CD4-positive, alpha-beta T cell treated with Interleukin-12 subunit alpha and Interleukin-12 subunit beta, for 1 hour (primary cell): ENCODE measurements at places on chromosomes 7 and 10.

GRCh38 chr10:32153931-32154330 is 97.7 kb upstream of the KIF5B start:
- DNase-seq = no peak

DNA sequence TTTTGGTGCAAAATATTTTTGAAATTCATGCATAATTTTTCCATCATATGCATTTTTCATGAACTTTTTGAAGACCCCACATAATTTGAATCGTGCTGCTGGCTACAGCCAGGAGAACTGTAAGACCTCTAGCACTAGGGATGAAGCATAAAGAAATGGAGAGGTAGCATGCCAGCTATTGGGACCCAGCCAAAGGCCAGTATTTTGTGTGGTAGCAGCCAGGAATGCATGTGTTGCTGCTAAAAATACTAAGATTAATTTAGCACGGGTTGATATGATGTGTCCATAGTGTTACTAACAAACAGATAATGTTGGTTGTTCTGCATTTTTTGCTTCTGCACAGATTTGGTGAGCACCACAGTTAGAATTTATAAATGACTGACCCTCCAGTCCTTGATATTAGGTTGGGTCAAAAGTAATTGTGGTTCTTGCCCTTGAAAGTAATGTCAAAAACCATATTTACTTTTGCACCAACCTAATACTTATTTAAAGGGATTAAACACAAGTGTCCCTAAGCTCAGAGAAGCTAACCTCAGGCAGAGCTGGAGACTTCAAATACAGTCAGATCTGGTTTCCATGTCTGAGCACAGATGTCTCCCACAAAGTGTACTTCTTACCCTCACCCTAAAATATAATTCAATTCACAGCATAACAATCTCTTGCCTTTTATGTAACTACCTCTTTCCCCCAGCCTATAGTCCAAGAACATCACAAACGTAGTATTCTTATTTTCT is 54.1 kb upstream of the NPSR1 start:
- DNase-seq = no peak

DNA sequence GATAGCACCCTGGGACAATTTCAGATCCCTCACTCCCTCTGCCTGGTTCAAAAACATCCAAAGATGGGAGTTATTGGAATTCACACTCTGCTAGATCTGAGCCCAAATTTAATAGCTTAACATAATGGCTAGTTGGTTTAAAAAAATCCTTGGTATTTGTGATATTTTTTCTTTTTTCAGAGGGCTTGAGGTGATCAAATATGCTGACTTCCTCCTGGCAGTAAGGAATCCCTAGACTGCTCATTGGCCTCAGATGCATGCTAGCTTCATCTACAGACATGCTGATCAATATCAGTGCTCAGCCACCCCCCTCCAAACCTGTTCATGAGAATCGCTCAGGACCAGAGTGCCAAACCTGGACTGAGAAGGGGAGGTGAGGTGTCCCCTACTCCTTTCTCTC is 74.7 kb upstream of the PLPP4 start:
- DNase-seq = no peak

DNA sequence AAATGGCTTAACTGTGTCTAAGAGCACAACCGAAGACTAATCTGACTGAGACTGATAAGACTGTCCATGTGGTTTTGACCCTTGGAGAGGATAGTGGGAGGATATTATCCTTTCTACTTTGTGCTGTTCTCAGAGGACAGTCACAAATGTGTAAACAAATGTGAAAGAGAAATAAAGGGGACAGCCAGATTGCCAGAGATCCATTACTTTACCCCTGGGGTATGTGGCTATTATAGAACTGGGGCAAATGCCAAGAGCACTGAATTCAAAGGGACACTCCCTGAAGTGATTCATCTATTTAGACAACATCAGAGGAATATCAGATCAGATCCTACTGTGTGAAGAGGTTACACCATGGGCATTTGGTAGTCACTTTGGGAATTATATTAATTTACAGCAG is 154.7 kb downstream of the RNLS start:
- no peak for DNase-seq

DNA sequence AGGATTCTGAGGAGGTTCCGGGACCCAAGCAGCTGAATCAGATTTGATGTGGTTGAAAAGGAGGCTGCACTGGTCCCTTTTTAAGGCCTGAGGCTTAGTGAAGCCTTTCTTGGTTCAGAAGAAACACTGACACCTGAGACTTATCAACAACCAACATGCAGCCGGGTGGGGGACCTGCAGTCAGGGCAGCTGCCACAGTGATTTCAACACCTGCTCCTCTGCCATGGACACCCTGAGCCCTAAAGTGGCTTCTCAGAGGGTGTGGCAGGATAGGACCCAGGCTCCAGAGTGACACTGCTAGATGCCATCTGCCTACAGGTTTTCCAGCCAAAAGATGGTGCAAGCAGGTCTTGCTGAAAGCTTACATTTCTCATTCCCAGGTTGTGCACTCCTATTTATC is 99.3 kb downstream of the COL13A1 start:
- no peak for DNase-seq

- no peak for DNase-seq
These were observed 461.9 kb upstream of the KLF6 start for GRCh38 chr10:4246881-4247358.

- no peak for DNase-seq
These were observed 3.5 kb upstream of the DAGLB start for GRCh38 chr7:6451224-6451705.

DNA sequence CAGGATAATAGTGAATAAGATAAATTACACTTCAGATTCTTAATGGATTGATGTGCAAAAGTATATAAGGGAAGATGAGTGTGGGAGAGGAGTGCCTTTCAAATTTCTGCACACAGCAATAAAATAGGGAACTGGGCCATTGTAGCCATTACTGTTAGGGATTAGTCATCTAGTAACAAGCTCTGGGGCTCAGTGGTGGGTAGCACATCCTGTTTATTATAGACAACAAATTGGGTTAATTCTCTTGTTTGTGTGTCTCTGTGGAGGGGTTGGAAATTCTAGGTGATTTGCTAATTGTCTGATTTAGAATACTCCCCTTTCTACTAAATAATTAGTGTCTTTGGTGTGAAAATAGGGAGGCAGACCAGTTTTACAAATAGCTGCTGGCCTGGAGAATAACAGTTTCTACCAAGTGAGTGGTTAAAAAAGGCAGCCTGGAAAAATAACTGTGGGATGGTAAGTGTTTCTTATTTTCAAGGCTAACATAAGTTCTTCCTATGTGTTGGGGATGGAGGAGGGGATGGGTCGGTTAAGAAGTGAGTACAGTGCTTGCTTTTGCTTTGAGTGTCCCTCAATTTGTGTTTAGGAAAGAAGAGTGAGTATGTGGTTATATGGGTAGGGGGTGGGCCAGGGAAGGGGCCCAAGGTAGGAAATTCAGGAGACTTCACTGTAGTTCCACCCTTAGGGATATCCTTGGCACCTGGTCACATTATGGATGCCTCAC is 43.3 kb upstream of the TMEM248 start:
- DNase-seq = no peak

DNA sequence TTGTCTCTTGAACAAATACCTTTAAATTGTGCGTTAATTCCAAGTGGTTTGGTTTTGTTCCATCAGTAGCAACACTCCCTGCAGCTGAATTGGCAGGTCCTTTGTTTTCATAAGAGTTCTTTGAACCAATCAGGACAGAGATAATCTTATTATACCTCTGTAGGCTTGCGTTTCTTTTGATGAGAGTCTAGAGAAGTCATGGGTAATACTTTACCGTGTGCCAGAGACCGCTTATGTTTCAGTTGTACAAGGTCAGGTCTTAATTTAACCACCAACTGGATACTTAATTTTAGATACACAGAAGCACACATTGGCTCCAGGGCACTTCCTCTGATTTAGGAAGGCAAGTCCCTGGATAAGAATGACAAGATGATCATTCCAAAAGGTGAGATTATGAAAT is at the start of gene ASB15:
ASB15 (plus strand) TSS at position 292 of the 400 bp plus-strand sequence. CDS start 12,682 bp downstream, outside the sequence.
- DNase-seq = no peak

DNA sequence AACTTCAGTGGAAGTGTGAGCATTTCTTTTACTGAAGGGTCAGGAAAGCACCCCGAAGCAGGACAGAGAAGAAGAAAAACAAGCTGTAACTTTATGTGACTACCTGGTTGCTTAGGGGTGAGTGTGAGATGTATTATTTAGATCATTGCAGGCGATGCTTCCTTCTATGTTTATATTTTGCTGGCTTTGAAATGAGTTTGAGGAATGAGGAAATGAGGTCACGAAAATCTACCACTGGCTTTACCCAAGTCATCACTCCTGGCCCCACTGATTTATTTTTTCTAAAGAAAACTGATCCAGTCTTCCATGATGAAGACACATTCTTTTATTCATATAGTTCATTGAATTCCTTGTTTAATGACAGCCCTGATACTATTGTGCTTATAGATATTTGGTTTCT is 716.6 kb upstream of the FZD8 start:
- no peak for DNase-seq

DNA sequence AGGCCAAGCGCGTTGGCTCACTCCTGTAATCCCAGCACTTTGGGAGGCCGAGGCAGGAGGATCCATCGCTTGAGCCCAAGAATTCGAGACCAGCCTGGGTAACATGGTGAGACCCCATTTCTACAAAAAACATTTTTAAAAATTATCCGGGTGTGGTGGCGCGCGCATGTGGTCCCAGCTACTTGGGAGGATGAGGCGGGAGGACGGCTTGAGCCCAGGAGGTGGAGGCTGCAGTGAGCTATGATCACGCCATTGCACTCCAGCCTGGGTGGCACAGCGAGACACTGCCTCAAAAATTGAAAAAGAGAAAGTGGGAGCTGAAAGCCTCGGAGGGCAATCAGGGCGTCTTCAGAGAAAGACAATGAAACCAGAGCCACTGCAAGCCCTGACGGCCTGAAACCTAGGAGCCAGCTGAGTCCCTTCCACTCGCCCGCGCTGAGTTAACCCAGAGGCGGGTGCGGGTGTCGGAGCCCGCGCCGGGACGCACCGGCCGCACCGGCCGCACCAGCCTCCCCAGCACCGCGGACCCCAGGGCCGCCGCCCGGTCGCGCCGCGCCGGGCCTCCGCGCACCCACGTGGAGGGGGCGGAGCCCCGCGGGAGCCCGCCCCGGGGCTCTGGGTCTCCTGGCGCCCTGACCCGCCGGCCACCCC is 22.4 kb downstream of the ZFAND2A start:
- DNase-seq = peak; percentile 20

- DNase-seq = no peak
These were observed 44.2 kb upstream of the PTER start for GRCh38 chr10:16392531-16393069.

- DNase-seq = no peak
These were observed 579.0 kb upstream of the FZD8 start for GRCh38 chr10:36221101-36221500.

DNA sequence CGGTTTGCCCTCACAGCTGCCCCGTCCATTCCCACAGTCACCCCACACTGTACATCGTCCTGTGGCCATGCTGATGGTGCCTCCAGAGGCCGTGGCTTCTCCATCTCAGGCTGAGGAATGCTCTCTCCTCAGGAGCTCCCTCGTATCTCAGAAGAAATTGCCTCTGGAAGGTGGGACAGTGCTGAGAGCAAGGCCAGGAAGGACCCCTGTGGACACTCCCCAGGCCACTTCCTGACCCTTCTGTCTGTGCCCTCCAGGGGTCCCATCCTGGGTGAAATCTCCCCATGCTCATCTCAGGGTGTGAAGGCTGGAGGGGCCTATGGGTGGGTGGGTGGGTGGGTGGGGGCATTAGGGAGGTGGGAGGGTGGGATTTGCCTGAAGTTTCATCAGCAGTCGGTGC is 454.3 kb downstream of the PLXNA4 start:
- DNase-seq = no peak

GRCh38 chr7:70436790-70437350 is 695.1 kb upstream of the GALNT17 start:
- no peak for DNase-seq

DNA sequence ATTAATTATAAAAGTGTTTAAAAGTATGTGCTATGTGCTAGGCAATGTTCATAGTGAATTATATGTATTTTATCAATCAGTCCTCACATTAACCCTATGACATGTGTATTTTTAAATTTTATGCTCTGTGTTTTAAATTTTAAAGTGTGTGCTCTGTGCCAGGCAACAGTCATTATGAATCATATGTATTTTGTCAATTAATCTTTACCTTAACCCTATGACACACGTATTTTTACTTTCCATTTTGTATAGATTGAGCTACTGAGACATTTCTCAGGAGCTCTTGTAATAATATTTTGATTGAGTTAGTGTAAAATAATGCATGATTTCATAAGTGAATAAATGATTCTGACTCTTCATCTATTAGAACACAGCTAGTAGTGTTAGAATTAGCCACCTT is 117.8 kb downstream of the THSD7A start:
- no peak for DNase-seq

DNA sequence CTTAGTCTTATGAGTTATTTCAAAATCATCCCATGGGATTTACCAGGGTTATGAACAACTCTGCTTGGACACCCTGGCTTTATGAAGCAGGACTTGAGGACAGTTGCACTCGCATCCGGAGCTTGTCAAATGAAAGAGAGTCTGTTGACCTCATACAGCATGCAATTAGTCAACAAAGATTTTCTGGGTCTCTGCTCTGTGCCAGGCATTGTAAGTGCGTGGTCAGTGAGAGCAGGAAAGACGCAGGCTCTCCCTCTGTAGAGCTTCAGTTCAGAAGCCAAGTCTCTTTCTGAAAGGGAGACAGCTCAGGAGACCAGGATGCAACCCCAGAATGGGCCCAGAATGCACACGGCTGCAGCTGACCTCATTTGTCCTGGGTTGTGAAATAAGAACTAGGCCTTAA is 45.5 kb upstream of the DMBT1 start:
- no peak for DNase-seq

GRCh38 chr7:152902054-152902453 is 142.5 kb downstream of the ACTR3B start:
- DNase-seq = no peak

DNA sequence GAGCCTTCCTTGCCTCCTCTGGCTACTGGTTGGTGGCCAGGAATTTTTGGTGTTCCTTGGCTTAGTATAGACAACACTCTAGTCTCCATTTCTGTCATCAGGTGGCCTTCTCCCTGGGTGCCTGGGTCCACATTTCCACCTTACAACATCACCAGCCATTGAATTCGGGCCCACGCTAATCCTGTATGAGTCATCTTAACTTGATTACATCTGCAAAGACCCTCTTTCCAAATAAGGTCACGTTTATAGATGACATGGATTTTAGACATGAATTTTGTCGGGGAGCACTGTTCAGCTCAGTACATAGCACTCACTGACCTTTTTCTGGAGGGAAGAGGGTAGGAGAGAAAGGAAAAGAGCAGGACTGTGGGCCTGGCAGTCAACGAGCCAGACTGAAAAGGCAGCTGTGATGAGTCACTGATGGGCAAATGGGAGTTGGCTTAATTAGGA is 39.4 kb downstream of the MMRN2 start:
- no peak for DNase-seq

GRCh38 chr10:59580026-59580863 is 129.4 kb downstream of the SLC16A9 start:
- no peak for DNase-seq

DNA sequence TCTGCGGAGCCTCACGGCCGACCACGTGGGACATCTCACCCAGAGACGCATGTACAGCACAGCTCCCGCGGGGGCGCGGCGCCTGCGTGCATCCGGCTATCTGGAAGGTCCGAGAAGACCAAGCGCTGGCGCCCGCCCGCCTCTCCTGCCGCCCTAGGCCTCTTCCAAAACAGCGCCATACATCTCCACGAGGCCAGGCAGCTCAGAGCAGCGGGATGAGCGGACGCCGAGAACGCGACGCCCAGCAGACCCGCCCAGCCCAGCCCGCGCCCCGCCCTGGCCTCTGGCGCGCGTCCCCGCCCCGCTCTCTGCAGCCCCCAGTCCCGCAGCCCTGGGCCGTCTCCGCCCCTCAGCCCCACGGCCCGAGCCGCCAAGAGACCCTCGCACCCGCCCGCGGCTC is 20.3 kb upstream of the LANCL2 start:
- DNase-seq = no peak

GRCh38 chr7:141864765-141865447 is 23.6 kb upstream of the PRSS37 start:
- DNase-seq = no peak
